Stimulated activated CD8-positive, alpha-beta memory T cell treated with anti-CD3 and anti-CD28 coated beads, Interleukin-4, amount 100 ng/mL, for 1 hour (primary cell): ENCODE measurements at places on chromosomes 6 and 20.

DNA sequence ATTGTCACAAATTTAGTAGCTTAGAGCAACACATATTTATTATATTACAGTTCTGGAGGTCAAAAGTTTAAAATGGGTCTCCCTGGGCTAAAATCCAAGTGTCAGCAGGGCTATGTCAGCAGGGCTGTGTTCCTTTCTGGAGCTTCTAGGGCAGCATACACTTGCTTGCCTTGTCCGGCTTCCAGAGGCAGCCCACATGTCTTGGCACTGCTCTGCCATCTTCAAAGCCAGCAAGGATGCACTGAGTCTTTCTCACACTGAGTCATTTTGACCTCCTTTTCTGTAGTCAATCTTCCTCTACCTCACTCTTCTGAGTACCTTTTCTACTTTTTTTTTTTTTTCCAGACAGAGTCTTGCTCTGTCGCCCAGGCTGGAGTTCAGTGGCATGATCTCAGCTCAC, 39.0 kb downstream of the ADGRF4 start:
- no peak for DNase-seq

DNA sequence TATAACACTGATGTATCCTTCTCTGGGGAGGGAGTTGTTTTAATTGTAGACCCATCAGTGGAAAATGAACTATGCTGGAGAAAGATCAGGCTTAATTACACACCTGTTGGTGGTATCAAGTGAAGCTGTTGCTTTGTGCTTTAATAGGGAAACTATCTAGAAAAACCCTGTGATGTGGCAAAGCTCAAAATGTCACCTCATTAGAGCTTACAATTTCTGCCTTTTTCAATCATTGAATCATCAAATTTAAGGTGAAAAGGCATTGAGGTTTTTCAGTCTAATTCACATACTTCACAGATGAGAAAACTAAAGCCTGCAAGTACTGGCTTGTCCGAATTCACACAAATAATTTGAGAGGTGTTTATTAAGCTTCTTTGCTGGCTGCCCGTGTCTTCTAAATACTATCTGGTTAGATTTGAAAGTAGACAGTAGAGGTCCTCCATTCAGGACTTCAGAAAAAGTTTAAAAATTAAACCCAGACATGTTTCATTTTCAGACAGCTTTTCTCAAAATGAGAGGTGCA, 143.3 kb upstream of the MAP3K7 start:
- DNase-seq: no peak

DNA sequence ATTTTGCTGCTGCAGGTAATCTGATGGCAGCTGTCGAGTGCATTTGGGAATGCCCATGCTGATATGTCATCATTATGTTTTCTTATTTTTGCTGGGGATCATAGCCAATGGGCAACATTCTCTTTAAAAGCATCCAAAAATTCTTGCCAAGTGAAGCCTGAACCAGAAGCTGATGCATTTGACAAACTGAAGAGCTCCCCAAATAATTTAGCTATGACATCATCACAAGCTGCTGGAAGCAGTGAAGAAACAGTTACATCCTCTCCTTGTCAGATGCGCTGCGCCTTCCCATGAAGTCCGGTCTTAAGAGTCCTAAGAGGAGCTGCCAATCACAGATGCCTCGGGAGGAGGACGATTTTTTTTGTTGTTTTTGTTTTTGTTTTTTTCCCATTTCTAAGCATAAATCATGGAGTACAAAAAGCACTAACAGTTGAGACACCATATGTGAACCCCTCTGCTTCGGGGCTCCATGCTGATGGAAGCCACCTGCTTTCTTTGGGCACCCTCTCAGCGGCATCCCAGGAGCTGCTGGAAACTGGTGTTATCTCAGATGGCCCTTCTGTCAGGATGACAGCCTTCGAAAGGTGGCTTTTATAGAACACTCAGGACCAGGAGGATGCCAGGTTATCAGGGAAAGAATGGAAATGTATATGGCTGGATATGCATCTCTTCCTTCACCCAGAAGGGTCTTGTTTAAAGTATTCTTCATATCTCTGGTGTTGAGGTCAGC, 56.1 kb upstream of the FOXQ1 start:
- DNase-seq: no peak

DNA sequence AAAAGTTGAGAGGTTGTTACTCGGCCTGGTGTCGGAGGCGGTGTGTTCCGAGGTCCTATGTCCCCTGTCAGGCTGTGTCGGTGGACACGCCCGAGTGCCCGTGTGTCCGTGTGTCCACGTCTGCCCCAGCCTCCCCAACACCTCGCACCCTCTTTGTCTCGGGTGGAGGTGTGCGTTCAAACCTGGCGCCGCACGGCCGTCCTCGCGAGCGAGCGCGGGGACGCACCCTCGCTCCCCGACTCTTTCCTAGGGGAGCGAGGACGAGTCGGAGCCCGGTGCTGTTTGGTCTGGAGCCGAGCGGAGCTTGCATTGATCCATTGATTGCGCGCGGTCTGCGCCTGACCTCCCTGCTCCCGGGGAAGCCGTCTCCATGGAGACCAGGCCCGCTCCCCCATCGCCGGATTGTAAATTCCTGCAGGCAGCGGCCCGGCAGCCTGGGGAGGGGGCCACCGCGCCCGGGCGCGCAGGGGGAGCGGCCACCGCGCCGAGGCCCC, 411 bp upstream of the SCUBE3 start:
- no peak for DNase-seq

GRCh38 chr20:63289311-63290135, 3.5 kb upstream of the COL20A1 start:
- no peak for DNase-seq

DNA sequence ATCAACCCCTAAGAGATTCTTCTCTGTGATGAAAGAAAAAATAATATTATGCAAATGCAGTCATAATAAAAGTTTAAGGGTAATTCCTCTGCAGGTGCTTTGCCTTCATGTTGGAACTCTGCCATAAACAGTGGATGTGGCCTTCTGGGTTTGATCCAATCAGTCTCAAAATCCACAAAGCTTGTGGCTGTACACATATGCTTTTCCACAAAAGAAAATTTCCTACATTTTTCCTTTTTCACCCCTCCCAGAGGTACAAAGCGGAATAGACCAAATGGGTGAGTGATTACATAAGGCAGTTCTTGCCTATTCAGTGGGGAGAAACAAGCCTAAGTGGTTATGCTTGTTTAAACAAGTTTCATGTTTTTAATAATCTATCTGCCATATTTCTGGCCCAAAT, 16.7 kb downstream of the CALHM5 start:
- no peak for DNase-seq

DNA sequence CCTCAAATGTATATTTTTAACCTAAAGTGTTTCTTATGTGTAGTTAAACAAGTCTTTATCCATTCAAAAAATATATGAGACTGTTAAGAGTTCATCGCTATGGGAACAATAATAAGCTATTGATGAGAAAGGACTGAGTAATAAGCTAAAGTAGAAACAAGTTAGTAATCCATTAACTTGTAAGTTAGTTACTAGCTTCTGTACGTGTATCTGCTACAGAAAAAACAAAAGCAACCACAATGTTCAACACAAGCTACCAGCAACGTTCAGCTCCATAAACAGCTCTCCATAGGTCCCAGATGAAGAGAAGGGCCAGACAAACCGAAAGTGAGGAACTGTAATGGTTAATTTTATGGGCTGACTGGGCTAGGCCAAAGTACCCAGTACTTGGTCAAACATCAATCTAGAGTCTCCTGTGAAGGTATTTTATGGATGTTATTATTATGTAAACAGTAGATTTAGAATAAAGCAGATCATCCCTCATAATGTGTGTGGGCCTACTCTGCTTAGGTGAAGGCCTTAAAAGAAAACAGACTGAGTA, 33.8 kb upstream of the FAM135A start:
- DNase-seq: no peak

DNA sequence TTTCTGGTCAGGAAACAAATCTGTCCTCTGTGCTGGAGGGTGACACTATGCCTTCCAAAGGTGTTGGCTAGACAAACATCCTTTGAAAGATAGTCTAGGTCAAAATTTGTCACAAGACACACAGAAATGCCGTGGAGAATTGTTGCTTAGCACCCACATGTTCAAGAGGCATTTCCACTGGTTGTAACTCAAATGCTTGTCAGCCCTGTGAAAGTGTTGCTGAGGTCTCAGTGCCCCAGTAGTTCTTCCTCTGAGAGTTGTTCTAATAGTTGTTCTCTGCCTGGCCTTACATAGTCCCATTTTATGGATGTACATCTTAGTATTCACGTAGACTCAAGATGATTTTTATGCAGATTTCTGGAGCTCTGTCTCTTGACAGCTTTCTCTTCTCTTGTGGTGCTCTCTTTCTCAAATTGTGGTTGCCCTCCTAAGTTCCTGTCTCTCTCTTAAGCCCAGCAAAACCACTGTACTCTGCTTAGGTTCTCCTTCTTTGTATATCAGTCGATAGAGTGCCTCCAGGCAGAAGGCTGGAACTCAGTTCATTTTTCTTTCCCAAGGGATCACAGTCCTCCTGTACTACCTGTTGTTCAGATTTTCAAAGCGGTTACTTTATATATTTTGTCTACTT, 39.5 kb upstream of the REV3L start:
- no peak for DNase-seq

DNA sequence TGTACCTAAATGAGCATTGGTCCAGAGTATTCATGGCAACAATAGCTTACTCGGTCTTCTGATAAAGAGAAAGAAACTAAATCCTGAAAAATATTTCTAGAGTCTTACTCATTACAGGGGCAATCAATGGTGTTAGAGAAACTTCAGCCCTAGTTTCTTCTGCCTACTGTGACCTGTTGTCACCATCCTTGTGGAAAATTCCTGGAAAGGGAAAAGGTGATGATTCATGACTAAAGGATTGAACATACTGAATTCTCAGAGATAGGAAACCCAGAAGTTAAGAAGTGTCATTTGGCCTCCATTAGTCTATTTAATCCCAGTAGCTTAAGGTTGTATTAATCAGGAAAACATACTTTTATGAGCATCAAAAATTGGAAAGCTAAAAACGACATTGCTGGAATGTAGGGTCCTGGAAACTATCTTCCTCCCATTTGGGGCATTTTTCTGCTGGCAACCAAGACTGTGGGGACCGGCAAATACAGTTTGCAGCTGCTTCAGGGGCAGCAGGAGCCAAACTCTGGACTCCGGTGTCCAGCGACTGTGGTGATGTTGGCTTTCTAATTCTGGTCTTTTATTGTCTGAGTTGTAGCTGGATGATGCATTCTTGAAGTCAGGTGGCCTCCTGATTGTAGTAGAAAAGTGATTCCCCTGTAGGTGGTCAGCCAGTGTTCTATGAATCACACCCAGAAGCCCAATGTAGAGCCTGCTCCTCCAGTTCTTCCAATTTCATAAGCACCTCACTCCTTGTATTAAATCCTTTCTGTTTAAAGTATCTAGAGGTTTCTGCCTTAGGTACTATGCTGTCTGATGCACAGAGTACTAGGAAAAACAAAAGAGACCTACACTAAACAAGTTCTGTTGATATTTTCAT, 67.6 kb downstream of the LCA5 start:
- no peak for DNase-seq

DNA sequence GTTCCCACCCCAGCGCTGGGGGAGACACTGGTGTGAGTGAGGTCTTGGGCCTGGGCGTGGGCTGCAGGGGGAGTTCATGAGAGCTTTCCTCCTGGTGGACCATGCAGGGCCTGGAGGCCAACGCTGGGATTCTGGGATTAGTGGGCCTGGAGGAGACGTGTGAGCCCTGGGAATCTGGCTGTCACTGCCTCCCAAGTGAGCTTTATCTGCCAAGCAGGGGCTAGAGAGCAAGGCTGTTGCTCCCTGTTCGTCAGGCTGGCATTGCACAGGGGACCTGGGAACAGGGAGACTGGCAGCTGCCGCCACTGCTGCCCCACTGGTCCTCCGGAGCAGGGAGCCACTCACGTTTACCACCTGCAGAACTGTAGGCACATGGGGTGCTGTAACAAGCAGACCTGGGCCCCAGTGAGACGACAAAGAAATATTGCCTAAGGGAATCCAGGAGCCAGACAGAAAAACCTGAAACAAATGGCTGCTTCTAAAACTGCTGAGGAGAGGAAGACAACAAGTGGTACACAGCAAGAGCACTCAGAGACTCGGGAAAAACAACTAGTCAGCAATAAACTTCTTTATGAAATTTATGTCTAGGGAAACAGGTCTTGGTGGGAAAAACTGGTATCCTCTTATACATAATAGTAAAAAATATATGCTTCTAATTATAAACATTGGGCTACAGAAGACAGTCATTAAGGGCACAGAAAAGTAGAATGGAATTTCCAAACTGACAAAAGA, 45.2 kb downstream of the PPP1R3G start:
- no peak for DNase-seq

GRCh38 chr20:44734938-44735337, 10.7 kb upstream of the KCNK15 start:
- no peak for DNase-seq

DNA sequence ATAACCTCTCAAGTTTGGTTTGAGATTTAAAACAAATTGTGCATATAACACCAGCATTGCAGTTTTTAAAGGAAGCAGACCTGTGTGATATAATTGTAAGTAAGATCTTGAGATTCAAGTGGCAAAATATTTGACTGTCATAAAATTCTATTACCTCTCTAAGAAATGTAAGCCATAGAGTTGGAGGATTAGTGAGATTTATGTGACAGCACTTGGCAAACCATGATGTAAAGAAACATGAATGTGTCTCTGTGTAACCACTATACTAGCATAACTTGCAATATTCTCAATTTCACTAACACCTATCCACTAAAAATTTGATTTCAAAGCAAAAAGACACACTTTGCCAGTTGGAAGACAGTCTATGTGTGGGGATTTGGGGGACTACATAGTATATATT, 190.2 kb upstream of the SSTR4 start:
- no peak for DNase-seq

DNA sequence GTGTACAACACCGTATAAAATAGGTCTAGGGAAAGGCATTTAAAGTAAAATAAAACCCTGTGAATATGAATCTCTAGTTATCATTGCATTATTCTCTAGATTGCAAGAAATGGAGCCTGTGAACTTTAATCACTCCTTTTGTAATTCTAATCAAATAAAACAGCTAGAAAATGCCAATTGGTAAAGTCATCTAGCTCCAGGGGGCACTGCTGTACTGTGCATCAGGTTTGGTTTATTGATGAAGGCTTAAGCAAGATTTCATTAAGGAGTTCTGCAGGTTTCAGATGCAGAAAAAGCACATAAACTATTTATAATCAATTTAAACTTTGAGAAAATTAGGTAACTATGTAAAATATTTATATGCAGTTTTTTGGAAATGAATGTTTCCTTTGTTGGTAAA, 645.0 kb downstream of the PHF3 start:
- DNase-seq: no peak

DNA sequence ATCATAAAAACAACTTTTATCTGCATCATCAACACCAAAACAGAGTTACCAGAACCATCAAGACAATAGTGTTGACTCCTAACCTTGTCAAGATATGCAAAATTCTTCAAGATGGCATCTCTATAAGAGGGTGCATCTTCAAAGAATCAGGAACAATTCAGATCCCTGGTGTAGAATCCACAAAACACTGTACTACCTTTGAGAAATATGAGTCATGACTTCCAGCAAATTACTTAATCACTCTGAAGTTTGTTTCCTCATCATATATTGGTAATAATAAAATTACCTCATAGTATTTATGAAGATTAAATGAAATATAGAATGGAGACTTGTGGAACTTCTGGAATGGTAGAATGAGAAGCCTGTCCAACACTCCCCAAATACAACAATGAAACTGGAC, 221.3 kb upstream of the SUPT3H start:
- DNase-seq: no peak
